ENCODE measurements at places on chromosomes 6 and 20.

- DNase-seq: no peak
These were observed 132.0 kb upstream of the RNF24 start for GRCh38 chr20:4147319-4147718.

DNA sequence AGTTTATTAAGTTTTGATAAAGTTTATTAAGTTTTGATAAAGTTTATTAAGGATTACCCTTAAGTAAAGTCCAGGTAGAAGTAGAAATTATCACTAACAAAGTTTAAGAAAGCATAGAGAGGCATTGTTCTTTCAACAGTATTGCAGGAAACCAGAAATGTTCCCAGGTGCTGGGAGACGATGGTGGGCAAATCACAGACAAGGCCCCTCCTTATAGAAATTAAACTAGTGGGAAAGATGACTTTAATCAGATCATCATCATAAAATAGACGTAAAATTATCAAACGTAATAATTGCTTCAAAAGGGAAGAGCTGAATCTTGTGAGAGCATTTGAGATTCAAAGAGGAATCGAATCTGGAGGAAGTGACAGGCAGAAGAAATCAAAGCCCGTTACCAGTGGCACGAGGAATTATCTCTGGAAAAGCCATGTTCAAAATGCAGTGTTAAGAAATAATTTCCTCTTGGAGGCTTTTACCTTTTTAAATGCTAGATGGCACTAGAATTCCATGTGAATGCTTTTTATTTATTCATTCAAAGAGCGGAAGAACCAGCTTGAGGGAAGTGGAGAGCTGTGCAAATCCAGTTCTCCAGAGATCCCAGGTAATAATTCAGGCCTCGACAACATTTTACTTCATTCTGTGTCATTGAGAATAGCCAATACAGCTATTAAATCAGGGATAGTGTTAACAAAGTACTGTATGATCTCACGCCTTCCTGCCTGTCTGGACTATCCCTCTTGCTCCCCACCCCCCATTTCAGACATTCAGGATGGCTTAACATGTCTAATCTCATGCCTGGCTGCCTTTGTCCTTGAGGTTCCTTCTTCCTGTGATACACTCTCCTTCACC lies 1.0 kb upstream of the APMAP start:
- peak; percentile 84 for DNase-seq

- DNase-seq: no peak
These were observed 36.2 kb upstream of the EPB41L1 start for GRCh38 chr20:36118371-36118770.

GRCh38 chr6:37192666-37193065 lies 22.7 kb downstream of the PIM1 start:
- DNase-seq: no peak

- no peak for DNase-seq
These were observed 6.1 kb upstream of the IFT52 start for GRCh38 chr20:43584448-43585136.

DNA sequence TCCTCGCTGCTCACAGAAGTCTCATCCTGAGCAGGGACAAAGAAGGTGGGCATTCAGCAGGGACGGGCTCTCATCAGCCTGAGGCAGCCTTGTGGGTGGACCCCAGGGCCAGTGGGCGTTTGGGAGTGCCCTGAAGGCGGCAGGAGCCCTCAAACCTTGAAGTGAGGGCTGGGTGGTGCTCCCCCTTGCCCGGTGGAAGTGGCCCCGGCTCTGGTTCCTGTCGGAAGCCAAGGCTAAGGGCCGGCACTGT lies 110.5 kb downstream of the NOL4L start:
- no peak for DNase-seq

- no peak for DNase-seq
These were observed 22.2 kb downstream of the PREP start for GRCh38 chr6:105380634-105381033.

DNA sequence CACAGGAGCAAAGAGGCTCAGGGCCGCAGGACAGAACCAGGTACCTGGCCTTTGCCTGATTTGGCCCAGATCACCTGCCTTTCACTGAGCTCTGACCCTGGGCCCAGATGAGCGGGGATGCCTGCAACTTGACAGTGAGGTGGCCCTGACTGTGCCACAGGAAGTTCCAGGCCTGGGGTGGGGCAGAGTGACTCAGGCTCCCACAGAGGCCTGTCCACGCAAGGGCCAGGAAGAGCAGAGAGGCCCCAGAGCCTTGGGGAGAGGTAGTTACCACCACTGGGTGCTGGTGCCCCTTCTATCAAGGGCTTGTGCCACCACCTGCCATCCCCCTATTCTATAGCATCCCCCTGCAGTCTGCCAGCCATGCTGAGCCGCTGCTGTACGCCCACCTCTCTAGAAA lies 4.1 kb upstream of the NOL4L start:
- DNase-seq: no peak

GRCh38 chr6:52394251-52394666 lies 25.9 kb upstream of the EFHC1 start:
- no peak for DNase-seq

DNA sequence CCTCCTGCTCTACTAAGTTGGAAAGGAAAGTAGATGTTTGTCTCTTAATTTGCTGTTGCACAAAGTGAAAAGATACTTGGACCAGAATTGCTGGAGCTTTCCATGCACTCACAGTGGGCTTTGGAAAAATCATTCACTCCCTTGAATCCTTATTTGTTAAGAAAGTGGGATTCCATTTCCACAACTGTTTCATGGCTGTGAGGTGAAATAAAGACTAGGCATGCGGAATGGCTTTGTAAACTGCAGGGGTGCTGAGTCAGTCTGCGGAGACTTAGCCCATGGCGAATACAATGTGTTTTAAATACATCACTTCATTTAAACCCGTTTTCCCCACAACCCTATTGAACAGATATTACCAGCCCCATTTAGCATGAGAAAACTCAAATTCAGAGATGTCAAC lies 36.8 kb upstream of the CLDN20 start:
- peak; percentile 62 for DNase-seq

Data from brain (organoid and tissue), 16 donors.